ENCODE measurements at places on chromosomes 12 and 14.

- DNase-seq = no peak
Observed at GRCh38 chr14:71629765-71630492, 302.3 kb upstream of the RGS6 start.

GRCh38 chr12:132491138-132491663 lies 1.2 kb downstream of the FBRSL1 start:
- DNase-seq = no peak

DNA sequence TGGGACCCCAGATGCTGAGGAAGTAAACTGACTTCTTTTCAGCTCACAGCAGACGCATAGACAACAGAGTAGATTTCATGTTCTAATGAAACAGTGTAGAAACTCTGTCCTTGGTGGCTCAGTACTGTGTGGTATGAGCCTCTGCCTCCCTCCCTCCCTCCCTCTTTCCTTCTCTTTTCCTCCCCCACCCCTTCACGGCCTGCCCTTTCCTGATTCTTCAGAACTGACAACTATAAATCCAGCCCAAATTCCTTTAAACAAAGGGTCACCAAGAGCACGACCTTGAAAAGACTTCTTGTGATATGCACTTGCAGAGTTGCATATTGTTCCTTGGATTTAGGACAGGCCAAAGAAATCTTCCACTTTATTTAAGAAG lies 164.0 kb downstream of the ETV6 start:
- DNase-seq = no peak

GRCh38 chr14:35632676-35633075 lies 98.7 kb downstream of the INSM2 start:
- no peak for DNase-seq

DNA sequence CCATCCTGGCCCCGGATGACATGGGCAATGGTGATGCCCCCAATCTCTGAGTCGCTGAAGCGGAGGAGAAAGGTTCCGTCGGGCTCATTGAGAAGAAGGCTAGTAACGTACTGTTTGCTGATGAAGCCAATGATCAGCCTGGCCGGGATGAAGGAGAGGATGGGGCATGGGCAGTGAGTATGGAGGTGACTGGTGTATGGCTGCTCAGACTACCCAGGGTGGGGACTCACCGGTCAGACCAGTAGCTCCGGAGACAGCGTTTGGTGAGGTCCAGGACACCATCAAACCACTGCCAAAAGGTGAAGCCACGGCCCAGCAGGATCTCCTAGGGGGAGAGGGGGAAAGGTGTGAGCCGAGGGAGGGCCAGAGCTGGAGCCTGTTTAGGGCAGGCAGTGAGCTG lies 10.9 kb downstream of the NAB2 start:
- no peak for DNase-seq

DNA sequence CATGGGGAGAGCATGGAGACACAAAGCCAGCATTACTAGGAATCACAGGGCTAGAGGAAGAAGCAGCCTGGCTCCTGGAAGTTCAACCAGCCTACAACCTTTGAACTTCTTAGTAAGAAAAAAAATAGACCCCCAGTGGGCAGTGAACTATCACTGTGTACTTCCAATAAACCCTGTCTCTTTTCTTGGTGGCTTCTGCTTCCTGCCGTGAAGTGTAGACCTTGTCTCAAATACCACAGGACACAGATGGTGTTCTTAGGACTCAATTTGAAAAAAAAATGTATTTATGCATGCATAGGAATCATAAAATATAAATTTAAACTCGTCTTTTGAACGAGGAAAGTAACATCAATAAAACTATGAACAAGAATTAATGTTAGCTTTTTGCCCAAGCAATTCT lies 3.6 kb upstream of the PTGER2 start:
- no peak for DNase-seq

GRCh38 chr14:53190938-53191337 lies 37.8 kb upstream of the DDHD1 start:
- no peak for DNase-seq

- DNase-seq = no peak
Observed at GRCh38 chr14:101833045-101833444, 71.5 kb downstream of the PPP2R5C start.

DNA sequence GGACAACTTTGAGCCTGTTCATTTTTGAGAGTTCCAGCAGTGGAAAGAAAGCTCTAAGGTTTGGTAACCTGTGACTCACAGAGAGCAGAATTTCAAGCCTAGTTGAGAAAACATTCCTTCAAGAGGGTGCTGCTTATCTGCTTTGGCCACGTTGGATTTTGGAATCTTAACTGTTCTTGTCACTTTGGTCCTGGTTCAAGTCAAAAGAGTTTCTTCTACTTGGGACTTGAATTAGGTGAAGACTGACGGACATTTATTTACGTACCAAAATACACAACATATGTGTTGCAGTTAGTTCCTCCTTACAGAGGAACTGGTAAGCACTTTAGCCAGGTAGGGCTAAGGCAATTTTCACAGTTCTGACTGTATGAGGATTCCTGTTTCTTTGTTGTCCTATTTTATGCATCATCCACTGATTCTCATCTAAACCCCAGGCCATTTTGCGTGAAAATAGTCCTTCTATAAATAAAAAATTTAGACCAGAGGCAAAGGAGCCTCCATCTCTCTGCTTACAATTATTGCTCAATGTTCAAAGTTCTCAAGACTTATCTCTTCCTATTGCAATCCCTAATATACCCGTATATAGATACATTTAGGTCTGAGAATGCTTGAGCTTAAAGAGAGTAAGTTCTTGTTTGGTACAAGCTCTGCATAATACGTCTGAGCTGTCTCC lies 580.9 kb downstream of the DIO2 start:
- DNase-seq = no peak

DNA sequence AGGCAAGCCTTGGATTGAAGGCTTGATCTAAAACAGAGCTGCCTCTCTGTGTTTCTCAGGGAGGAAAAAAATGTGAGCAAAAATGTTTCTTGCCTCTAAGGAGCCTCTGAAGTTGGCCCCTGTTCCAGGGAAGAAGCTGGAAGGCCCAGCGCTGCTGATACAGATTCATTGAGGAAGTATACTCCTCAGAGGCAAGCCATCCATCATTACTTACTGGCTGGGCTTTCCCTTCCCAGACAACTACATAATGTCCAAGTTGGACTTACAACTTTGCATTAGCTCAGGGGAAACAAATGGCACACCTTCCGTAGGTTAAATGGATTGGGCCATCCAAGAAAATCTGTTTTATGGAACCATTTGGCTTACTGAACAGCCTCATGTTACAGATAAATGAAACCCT lies 263.7 kb upstream of the SEL1L start:
- no peak for DNase-seq

DNA sequence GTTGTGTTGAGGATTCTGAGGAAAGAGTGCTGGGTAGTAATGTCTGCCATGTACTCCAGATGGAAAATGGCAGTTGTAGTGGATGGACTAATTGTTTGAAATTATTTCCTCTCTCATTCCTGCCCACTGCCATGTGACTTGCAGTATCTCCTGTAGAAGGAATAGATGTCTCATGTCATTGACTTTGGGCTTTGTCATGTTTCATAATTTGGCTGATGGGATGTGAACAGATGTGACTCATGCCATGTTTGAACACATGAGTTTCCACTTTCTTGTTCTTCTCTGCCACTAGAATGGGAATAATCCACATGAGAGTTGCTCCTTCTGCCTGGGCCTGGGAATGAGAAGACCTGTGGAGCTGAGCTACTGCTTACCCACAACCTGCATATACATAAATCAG lies 2.4 kb upstream of the CALCOCO1 start:
- DNase-seq = no peak

DNA sequence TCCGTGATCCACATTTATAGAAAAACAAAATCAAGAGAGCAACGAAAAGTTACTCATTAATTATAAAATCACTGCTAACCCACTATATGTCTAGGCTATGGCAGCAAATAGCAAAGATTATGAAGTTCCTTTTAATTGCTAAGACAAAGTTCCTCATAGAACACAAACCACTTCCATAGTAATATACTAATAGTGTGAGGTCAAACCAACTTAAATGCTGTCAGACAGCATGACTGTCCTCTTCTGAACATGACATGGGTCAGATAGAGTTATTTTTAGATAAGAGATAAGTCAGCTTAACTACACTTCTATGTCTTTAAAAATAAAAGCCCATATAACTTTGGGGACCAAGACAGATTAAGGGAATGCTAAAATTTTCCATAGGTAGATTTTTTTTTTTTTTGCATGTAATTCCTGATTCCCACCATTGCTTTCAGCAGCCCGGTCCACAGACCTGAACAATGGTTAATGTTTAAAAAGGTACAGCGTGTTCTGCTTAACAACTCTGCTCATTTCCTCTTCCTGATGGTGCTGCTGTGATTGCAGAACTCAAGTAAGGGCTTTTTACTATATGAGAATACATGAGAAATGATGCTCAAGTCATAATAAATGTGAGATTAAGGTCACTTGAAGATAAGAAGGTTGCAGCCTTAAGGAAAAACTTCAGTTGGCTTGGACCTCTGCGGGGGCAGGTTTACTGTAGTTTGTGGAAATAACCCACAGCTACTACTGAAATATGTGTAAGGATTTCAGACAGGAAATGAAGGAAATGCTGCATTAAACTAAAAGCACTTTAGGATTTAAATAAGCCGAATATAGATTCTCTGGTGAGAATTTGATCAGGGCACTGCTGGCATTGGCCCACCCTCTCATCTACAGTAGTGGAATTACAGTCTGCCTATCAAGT lies 37.7 kb upstream of the DUSP6 start:
- no peak for DNase-seq

- no peak for DNase-seq
Observed at GRCh38 chr12:67222302-67222701, 46.9 kb upstream of the CAND1 start.

DNA sequence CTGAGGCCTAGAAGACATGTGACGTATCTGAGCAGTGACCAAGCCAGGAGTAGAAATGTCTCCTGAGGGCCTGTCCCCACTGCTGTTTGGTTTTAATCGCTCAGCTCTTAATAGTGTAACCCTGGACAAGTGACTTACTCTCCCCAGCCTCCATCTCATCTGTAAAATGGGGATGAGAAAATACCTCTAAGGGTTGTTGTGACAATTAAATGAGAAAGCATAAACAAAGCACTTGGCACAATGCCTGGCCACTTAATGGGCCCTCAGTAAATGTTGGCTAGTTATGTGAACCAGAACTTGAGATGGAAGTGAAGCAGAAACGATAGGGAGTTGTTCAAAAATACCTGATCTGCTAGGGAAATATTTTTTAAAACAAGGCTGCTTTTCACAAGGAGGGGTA lies 58.2 kb downstream of the HMGA2 start:
- DNase-seq = no peak

GRCh38 chr12:125065021-125065918 lies at the start of gene AACS:
TSS of gene AACS (plus strand) at chr12:125065435. CDS start at chr12:125065585, 150 bp downstream.
- DNase-seq = peak; percentile 59

GRCh38 chr12:87779858-87780498 lies 249.2 kb downstream of the C12orf50 start:
- DNase-seq = no peak

- no peak for DNase-seq
Observed at GRCh38 chr14:26870096-26870495, 272.3 kb upstream of the NOVA1 start.

- no peak for DNase-seq
Observed at GRCh38 chr14:21846227-21846885, 172.7 kb upstream of the OR4E1 start.

DNA sequence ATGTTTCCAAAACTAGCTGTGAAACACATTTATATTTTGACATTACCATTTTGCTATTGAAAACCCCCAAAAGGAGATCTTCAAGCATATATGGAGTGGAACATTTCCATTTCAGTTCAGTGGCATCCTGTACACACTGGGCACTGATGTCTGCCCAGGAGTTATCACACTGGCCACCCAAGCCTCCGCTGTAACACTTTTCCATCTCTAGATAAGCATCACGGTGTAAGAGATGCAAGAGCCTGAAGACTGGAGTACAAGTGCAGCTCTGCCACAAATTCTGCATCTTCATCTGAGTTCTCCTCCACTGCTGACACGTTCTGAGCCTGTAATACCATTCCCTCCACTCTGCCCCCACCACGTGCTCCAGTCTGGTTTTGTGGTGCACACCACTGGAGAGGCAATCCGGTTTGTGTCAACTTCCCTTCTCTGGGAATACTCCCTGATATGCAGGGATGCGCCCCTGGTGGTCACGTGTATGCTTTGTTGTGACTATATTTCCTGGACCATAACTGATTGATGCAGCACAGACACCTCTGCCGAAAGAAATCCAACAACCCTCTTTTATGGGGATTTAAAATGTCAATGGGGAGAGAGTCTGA lies 12.7 kb downstream of the SPTLC2 start:
- peak; percentile 16 for DNase-seq

GRCh38 chr14:30790827-30791226 lies 83.5 kb upstream of the COCH start:
- no peak for DNase-seq

- no peak for DNase-seq
Observed at GRCh38 chr12:84694116-84694515, 218.5 kb downstream of the SLC6A15 start.

GRCh38 chr12:33575346-33575745 lies 135.7 kb upstream of the SYT10 start:
- no peak for DNase-seq

DNA sequence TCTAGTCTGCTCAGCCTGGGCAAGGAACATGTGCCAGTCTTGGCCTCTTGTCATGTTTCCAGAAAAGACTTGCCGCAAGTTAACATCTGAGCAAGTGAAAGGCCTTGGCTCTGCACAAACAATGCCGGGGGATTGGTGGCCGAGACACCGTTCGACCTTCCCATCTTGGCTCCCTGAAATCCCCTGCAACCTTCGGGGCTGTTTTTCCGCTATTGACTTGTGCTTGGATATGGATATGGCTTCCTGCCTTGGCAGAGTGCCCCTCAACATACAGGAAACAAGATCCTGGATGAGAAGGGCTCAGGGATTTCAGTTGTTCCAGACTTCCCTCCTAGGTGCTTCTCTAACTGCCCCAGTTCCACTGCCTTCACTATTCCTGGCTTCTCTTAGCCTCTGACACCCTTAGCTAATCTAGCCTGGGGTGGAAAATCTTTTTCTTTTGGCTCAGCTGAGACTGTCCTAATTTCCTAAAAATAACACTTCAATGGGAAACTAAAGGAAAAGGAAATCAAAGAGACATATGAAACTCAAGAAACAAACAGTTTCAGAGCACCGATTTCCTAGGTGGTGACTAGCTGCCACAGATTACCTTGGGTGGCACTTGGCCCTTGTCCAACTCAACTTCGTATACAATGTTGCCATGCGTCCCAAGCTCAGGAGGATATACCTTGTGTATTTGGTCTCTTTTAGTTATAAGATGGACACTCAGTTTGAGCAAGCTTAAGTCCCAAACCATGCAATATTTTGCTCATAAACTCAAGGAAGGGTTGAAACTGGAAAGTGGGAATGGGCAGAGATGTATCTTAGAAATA lies 33.9 kb downstream of the RDH12 start:
- DNase-seq = no peak

DNA sequence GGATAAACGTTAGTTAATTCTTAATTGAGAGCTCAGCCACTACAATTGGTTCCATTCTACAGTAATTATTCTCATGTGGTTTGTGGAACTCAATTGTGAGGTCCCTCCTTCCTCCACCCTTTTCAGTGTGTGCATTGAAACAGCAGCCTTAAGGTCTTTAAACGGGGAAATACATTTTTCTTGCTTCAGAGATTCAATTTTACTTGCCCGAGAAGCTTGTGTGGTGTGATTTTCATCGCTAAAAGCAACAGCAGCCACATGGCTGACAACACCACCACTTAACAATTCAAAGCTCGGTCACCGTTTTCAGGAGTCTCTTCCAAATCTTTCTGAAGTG lies 733 bp upstream of the PPFIBP1 start:
- no peak for DNase-seq

- no peak for DNase-seq
Observed at GRCh38 chr14:34920339-34920738, 45.2 kb upstream of the BAZ1A start.
